ENCODE measurements at places on chromosomes 5 and 9.

- no peak for DNase-seq
Measured at GRCh38 chr9:14710804-14711203, 11.7 kb downstream of the CER1 start.

DNA sequence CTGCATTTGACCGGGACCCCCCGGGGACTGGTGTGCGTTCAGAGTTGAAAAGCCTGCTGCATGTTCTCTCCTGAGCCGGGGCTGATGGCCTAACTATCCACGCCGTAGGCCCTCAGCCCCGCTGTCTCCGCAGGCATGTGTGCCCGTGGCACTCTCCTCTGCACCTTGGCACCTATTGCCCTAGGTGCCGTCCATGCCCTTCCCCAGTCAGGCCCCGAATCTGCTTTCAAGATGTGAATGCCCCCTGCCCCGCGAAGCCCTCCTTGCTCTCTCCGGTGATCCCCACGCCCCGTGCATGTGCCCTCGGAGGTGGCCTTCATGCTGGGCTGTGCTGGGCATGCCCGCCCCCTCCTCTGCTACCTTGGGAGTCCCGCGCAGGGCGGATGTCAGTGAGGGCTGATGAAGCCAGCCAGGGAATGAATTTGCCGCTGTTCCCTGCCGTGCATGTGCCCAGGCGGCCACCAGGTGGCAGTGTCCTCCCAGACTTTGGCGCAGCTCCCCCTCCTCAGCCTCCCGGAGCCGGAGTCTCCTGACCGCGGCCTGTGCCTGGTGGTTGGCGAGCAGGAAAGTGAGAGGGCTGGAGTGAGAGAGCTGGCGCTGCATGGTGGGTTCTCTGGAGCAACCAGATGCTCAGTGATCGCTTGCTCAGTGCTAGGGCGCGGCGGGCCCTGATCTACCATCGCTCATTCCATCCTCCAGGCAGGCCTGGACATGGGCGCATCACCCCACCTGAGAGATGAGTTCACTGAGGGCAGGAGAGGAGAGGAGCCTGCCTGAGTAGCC, 112.9 kb upstream of the LMX1B start:
- DNase-seq = peak; percentile 79

DNA sequence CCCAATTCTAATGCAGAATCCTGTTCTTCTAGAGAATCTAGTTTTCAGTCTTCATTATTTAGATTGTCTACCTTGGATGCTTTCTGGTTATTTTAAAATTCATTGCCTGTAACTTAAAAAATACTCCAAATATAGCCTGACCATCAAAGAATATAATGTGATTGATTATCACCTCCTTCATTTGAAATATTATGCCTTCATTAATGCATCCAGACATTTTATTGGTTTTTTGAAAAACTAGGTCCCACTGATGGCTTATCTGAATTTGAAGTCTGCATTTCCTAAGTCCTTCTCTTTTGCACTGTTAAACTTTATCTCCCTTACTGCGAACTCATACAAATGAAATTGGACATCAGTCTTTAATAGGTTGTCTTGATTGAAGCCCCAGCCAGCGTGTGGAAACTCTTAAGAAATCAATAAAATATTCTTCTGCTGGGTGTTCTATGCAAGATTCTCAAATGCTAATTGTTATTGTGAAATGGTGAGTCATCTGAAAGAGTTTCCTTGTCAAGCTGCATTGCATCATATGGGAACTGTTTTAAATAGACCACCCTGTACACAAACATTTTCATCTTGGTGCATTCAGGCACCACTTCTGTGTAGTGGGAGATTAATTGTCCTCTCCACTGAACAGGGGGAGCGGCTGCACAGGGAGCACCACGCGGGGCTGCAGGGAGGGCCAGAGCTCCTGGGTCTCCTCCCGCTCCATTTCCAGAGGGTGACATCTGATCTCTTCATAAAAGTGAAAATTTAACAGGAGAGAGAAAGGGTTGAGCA, 92.3 kb upstream of the FANCC start:
- no peak for DNase-seq

GRCh38 chr5:180786531-180787398, 15.8 kb downstream of the MGAT1 start:
- DNase-seq = no peak

- no peak for DNase-seq
Measured at GRCh38 chr5:111649516-111649915, 107.5 kb downstream of the NREP start.
